D721Med (cell line): ENCODE measurements at places on chromosomes 2 and 18.

DNA sequence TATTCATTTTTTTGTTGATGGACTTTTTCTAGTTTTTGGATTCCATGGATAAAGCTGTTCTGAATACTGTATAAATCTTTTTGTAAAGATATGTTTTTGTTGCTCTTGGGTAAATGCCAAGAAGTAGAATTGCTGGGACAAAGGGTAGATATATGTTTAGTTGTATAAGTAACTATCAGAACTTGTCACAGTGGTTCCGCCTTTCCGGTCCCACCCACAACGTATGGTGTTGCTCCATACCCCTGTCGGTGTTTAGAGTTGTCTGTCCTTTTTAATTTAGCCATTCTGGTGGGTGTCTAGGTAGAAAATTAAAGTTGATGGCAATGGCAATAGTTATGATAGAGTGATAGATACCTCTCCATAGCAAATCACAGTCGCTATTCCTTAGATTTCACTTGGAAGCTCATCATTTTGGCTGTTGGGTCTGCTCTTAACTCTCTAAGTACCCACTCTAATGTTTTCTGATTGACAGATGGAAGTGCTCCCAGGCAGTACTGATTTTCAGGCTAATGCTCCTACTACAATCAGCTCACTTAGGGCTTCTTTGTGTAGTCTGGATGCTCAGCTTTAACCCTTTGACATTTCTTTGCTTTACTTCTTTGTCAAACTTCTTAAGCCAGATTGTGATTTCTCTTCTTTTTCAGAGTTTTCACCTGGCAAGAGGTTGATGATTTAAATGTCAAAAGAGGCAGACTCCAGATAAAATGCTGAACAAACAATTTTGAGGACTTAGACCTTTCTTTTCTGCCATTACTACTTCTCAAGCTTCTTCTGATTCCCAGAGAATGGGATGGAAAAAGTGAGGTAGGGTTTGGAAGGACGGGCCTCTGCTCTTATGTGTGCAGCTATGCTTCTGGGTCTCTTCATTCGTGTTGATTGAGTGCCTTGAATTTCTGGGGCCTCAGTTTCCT is 156.4 kb downstream of the AQP4 start:
- no peak for DNase-seq

- no peak for DNase-seq
Observed at GRCh38 chr18:54790109-54790508, 38.2 kb upstream of the RAB27B start.

DNA sequence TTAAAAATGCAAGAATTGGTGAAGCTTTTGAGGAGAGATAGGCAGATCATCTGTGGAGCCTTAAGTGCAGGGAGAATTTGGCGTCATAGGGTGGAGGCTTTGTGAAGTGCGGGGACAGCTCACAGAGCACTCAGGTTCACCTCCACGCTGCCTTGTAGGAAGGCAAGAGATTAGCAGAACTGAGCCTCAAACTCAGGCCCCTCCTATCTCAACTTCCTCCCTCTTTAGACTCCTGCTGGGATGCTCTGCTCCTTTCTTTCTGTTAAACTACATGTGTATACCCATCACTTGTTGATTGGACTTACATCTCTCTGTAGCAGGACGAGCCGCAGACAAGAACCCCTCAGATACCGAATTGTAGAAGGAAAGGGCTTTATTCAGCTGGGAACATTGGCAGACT is 422.2 kb downstream of the SETBP1 start:
- DNase-seq, result no peak

DNA sequence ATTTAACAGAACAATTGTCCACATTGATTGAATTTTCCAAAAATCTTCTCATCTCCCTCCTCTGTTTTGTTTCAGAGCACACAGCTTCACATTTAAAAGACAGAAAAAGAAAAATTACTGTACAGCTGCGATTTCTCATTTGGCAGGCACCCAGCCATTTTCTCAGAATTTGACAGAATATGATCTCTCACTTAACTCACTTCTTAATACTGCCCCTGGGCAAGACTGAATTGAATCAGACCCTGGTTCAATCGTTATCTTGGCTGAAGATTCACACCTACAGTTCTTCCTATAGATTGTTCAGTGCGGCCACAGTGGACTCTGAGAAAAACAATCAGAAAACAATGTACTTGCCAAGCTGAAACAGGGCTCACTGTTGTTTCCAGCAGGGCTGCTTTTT is 90.2 kb upstream of the LHCGR start:
- DNase-seq, result no peak

- no peak for DNase-seq
Observed at GRCh38 chr18:55477860-55478581, 110.0 kb downstream of the TCF4 start.

- DNase-seq, result no peak
Observed at GRCh38 chr2:138564586-138565229, 63.1 kb downstream of the SPOPL start.

- no peak for DNase-seq
Observed at GRCh38 chr2:29777161-29777560, 144.2 kb downstream of the ALK start.
